ENCODE measurements at places on chromosomes 1 and 21.

GRCh38 chr1:1550087-1550486 is 9.7 kb upstream of the TMEM240 start:
- DNase-seq, result no peak

- no peak for DNase-seq
Measured at GRCh38 chr1:8517661-8518489, 200.0 kb downstream of the SLC45A1 start.

DNA sequence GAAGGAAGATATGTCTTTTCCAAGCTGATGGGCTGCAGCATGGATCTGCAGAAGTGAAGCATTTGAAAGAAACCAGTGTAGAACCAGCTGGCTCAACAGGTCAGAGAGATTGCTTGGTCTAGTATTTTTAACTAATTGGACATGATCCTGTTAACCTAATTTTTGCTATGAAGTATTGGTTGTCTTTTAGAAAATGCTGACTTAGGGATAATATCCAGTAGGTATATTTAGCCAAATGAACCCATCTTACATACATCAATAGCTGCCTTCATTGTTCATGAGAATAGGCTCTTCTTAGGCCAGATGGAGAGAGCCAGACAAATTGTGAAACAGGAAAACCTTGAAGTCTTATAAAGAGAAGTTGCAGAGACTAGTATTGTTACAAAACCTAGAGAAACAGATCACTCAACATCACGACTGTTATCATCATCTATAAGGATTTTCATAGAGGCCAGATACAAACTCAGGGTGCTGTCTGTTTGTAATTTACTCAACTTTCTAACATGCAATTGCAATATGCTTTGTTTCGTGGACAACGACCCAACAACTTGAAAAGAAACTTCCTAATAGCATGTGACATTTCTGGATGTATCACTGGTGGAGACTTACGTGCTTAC is 148.2 kb downstream of the DISC1 start:
- no peak for DNase-seq

- DNase-seq, result no peak
Measured at GRCh38 chr1:79198832-79199231, 192.3 kb upstream of the ADGRL4 start.

DNA sequence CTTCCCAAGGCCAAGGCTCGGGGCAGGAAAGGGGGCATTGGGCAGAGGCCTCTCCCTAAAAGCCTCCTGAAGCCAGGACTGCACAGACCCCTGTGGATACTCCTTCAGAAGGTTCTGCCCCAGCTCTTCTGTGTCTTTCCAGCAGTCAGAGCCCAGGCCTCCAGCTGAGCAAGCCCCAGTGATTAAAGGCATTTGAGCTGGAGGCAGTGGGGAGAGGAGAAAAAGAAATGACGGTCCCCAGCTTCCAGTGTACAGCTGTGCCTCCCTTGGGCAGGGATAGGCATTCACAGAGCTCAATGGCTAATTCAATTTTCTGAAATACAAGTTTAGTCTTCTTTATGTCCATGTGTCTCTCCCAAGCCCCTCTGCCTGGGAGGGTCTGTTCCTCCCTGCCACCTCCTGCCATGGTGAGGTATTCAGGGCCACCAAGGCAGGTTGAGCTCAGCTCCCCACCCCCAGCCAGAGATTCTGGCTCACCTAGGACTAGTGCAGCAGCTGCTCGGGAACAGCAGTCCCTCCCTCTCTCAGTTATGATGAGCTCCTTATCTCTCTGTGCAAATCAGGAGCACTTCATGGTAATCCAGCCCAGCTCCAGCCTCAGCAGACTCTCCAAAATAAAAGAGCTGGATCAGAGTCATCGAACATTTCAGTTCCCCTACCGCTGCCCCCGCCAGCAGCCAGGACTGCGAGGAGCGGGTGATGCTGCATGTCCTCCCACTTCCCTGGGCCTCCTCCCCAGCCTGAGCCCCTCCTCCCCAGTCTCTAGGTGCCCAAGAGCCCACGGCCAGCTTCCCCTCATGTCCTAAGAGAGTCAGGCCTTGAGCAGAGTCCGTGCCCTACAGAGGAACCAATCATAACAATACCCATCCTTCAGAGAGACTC is 208.4 kb upstream of the ZC3H12A start:
- no peak for DNase-seq

DNA sequence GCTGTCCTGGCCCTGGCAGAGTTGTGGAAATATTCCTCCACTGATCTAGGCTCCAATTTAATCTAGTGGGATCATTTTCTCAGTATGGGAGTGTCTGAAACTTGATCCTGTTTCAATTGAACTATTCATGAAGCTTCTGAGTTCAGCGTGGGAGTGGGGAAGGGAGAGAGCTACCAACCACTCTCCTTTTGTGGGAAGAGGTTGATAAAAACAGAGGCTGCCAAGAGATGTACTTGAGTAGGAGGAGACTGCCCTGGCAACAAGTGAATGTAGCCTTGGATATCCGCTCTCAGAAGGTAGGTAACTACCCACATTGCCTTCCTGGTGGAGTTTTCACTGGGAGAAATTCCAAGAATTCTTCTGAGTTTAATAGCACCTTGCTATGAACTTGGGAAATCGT is at the start of gene CTXND2:
CTXND2 (plus strand) TSS at position 119 of the 400 bp plus-strand sequence. CDS start 25,179 bp downstream, outside the sequence.
- no peak for DNase-seq

- no peak for DNase-seq
Measured at GRCh38 chr1:206729507-206729906, 41.1 kb upstream of the IL19 start.

- DNase-seq, result no peak
Measured at GRCh38 chr1:230507666-230508402, 81.7 kb upstream of the PGBD5 start.

GRCh38 chr1:57966751-57967406 is 543.0 kb upstream of the DAB1 start:
- DNase-seq, result no peak

DNA sequence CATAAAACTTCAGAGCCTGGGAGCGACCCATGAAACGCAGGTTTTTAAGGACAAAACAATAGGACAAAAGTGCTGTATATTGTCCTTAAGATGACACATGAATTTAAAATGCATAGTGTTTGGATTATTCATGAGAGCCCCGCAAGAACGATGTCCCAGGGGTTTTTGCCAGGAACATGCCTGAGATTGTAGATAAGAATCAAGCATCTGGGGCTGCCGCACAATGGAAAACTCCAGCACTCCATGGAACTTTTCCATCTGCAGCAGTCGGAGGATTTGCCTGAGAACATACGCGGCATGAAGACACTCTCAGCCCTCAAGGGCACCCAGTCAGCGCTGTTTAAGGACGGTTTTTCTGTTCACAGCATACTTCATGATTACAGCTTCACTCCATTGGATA is 5.3 kb upstream of the ERG start:
- DNase-seq, result no peak

GRCh38 chr1:240152611-240153297 is 61.1 kb downstream of the FMN2 start:
- no peak for DNase-seq

DNA sequence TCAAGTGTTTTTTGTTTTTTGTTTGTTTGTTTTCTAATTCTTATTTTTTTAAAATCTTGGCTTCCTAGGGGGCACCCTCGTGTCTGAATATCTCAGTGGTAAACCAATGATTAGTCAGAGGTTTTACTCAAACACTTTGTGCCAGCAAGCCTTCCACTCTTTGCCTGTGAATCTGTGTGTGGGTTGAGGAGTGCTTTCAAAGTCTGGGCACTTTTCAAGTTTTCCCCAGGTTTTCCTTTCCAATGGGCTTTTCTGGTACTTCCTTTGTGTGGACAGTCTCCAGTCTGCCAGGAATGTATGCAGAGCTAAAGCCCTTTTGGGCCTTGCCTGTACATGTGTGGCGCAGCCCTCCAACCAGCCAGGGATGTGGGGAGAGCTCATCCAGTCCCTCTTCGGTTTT is 9.7 kb upstream of the PPIE start:
- no peak for DNase-seq

GRCh38 chr1:24721533-24721932 is 23.7 kb upstream of the CLIC4 start:
- DNase-seq, result no peak

DNA sequence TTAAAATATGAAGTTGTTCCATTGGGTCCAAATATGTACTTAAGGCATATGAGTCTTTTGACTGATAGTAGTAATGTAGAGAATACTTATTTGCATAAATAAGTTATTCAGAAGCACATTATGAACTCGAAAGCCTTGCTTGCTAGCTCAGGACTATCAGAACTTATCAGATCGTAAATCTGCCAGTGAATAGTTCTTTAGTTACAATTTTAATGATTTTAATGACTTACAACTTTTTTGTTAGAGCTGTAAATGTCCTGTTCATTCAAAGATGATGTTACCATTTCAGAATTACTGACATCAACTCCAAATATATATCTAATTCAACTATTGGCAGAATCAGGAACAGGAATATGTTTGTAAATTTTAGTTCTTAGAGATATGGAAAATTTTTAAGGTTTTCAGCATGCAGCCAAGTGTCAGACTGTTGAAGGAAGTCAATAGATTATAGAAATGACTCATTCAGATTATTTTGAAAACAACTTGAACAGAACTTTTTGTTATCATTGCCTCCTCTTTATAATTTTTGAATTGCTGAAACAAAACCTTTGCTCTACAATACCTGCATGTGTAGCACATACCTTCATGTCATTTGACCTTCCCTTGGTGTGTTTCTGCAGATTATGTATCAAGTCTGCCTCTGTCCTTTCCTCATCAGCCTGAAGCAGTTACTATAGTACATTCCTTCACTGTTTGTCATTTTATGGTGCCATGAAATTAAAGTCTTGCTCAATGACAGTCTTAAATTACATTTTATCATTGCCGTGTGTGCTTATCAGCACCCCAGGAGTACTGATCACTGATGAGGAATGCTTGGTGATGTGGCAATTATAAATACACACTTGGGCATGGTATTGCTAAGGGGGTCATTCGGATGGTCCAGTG is 44.9 kb downstream of the LRRC8D start:
- DNase-seq, result no peak

- DNase-seq, result no peak
Measured at GRCh38 chr1:89962742-89963075, 32.2 kb upstream of the ZNF326 start.

All from activated CD4-positive, alpha-beta T cell treated with anti-CD3 and anti-CD28 coated beads for 24 hours (primary cell).